ENCODE measurements at places on chromosomes 6 and 20.
A peak's percentile ranks its signal among the peaks of the same experiment; 100 is the strongest.

GRCh38 chr6:2426561-2427340 lies 181.3 kb upstream of the GMDS start:
- no peak for DNase-seq

DNA sequence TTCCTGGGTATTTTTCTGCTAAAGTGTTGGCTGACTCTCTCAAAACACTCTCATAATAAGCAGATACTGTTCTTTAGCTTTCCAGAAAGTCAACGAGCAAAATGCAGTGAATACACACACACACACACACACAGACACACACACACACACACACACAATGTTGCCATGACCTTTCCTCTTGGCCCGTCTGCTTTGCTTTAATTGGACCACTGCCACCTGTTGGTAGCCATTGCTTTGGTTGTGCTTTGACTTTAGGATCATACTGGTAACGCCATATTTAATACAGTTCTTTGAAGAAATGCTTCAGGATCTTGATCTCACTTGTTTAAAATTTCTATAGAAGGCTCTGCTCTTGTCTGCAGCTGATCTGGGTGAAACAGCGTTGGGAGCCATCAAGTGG lies 4.4 kb downstream of the FIG4 start:
- no peak for DNase-seq

DNA sequence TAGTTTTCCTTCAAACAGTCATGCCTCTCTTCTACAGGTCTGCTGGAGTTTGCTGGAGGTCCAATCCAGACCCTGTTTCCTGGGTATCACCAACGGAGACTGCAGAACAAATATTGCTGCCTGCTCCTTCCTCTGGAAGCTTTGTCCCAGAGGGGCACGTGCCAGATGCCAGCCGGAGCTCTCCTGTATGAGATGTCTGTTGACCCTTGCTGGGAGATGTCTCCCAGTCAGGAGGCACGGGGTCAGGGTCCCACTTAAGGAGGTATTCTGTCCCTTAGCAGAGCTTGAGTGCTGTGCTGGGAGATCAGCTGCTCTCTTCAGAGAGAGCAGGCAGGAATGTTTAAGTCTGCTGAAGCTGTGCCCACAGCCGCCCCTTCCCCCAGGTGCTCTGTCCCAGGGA lies 666.9 kb downstream of the FRK start:
- DNase-seq, result no peak

GRCh38 chr6:122676146-122676545 lies 65.9 kb downstream of the PKIB start:
- DNase-seq, result no peak

DNA sequence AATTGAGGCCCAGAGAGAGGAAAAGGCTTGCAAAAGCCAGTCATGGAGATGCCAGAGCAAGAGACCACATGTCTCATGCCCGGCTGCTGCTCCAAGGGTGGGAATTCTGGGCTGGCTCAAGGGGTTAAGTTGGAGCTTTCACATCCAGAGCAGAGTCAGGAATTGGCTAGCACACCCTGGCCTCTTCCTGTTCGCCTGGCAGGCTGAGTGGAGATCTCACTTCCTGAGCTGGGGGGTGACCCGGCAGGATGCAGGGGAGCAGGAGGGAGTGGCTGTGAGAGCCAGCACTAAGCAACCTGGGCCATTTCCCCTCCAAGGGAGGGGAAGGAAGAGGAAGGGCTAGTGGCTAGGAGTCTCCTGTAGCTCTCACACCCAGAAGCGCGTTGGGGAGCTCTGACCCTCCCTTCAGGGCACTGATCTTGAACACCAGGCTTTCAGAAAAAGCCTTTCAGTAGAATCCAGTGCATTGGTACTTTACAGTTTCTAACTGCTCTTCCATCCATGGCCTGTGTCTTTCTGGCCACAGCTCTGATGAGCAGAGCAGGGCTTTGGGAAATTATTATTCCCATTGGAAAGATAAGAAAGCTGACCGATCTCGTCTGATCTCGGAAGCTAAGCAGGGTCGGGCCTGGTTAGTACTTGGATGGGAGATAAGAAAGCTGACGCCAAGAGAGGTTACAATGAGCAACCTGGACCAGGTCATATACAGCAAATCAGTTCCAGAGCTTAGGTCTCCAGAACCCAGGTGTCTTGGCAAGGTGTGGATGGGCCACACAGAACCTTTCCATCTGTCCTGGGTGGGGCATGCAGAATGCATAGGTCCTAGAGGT lies 2.2 kb upstream of the CCM2L start:
- DNase-seq, result no peak

GRCh38 chr6:136696238-136696637 lies 96.0 kb downstream of the MAP3K5 start:
- DNase-seq, result no peak

GRCh38 chr6:135637701-135638100 lies 140.2 kb upstream of the AHI1 start:
- DNase-seq, result no peak

GRCh38 chr6:100336876-100337275 lies 127.8 kb downstream of the SIM1 start:
- no peak for DNase-seq

DNA sequence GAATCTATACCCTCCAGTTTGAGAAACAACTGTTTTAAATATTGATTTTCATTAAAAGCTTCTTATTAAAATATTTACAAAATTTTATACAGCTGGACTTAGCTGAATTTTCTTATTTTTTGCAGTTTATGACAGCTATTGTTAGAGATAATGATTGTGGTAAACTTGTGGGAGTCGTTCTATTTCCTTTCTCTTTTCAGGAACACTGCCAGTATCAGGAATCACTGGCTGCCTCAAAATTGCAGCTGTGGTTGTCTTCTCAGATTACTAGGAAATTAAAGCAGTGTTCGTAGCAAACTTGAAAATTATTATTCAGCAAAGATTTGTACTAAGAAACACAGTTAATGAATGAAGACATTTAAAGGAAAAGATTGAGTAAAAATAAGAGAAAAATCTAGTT lies 311.0 kb downstream of the CENPW start:
- DNase-seq, result no peak

DNA sequence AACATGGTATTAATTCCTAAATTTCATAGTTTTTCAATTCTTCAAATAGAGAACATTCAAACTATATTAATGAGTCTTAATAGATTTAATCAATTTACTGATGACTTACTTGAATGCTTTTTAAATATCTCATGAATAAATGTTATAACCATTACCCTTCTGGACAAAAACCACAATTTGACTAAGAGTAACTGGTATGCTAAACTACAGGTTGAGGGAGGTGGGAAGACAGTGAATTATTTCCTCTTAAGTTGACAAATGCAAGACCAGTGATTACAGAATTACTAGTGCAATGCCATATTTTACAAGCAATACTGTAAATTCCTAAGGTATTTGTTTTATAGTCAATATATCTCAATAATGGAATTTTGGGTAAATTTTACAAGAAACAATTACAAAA lies 65.1 kb downstream of the REV3L start:
- DNase-seq, result no peak

- DNase-seq, result no peak
Observed at GRCh38 chr6:167441715-167442206, 116.9 kb downstream of the TTLL2 start.

GRCh38 chr6:21713481-21713880 lies 119.9 kb downstream of the SOX4 start:
- DNase-seq, result no peak

GRCh38 chr6:16722630-16723029 lies 38.6 kb downstream of the ATXN1 start:
- DNase-seq, result no peak

DNA sequence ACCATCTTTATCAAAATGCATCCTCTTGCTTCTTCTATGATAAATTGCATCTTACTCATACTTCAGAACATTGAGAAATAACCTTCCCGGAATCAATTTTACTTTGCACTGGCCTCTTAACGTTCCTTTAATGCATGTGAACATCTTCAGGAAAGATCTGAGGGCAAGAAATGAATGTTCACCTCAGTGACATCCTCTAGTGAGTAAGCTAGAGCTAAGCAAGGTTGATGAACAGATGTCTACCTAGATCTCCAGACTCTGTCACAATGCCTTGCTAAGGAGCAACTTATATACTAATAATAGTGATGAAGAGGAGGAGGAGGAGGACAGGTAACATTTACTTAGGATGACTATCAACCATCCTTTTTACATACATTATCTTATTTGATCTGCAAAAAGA lies 16.8 kb upstream of the HINT3 start:
- DNase-seq, result no peak

GRCh38 chr6:81382852-81383251 lies 369.6 kb downstream of the TENT5A start:
- no peak for DNase-seq

- no peak for DNase-seq
Observed at GRCh38 chr20:61855286-61855685, 210.4 kb downstream of the TAF4 start.

DNA sequence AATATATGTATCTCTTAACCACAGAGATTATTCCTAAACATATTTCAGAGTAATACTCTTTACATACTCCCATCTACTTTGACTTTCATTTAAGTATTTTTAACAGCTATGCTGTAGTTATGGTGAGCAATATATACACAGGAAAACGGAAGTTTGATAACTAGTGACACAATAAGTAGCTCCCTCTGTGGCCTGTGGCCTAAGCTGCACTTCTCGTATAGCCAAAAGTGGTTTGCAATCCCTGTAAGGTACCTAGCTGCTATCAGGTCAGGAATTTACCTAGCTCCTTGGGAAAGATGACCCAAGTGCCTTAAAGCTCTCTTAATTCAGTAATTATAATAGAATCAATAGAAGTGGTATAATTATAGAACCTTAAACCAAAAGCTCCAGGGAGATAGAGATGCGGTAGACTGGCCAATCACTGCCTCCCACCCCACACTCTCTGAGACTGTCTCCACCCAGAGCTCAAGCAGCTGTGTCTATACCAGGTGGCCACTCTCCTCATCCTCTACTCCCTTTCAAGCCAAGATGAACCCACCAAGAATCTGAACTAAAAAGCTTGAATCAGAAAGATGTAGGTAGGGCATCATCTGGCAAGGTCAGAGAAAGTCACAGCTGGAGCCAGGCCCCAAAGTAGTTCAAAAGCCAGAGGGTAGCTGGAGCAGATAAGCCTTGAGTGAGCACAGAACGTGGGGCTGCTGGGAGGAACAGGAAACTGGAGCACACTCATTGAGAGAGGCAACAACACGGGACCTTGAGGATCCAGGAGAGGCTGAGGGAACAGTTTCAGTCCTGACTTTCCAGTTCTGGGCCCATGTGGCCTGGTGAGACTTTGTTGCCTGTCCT lies 84.9 kb upstream of the ASF1A start:
- DNase-seq, result no peak

GRCh38 chr6:34679552-34680253 lies 16.9 kb downstream of the ILRUN start:
- DNase-seq, result no peak

- no peak for DNase-seq
Observed at GRCh38 chr20:20276811-20277530, 90.9 kb upstream of the INSM1 start.

- no peak for DNase-seq
Observed at GRCh38 chr6:13614126-13614925, 809 bp upstream of the NOL7 start.

- DNase-seq, result no peak
Observed at GRCh38 chr6:170523256-170524171, 29.6 kb downstream of the PSMB1 start.

GRCh38 chr20:16261733-16262273 lies 311.4 kb downstream of the KIF16B start:
- DNase-seq, result no peak

DNA sequence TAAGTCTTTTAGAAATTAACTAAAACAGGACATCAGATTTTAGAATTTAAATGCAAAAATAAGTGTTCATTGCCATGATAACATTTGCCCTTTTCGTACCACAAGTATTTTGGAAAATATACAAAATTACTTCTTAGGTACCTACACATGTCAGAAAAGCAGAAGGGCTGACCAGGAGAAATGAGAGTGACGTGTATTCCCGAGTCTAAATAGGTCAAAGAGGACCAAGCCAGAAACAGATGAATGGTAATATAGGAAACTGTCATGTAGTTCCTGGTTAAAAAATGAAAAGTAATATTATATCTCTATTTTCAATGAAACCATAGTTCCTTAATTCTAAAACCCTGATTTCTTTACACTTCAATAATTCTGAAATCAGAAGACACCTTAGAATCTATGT lies 126.2 kb downstream of the IPCEF1 start:
- DNase-seq, result no peak

DNA sequence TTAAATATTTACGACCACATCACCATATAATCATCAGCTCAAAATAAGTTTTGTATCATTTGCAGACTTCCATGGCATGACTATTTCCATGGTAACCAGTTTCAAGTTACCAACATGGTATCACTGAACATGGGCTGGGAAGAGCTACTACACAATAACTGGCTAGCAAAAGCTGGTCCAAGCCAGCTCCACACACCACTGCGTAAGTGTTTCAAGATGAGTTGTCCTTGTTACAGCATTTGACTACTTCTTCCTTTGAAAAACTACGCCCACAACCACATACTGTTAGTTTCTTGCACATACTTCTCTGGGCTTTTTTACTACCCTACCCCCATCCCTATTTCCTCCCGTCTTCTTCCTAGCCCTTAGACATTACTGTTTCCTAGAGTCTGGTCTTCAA lies 8.5 kb downstream of the CD164 start:
- DNase-seq, result no peak

GRCh38 chr6:37696220-37696840 lies 1.4 kb downstream of the MDGA1 start:
- DNase-seq, result no peak

- DNase-seq, result peak; percentile 23
Observed at GRCh38 chr6:170095273-170095981, 195.5 kb downstream of the DLL1 start.

GRCh38 chr6:41536795-41537758 lies 9.1 kb upstream of the FOXP4 start:
- DNase-seq, result no peak

- DNase-seq, result no peak
Observed at GRCh38 chr6:17059850-17060249, 42.0 kb upstream of the STMND1 start.

DNA sequence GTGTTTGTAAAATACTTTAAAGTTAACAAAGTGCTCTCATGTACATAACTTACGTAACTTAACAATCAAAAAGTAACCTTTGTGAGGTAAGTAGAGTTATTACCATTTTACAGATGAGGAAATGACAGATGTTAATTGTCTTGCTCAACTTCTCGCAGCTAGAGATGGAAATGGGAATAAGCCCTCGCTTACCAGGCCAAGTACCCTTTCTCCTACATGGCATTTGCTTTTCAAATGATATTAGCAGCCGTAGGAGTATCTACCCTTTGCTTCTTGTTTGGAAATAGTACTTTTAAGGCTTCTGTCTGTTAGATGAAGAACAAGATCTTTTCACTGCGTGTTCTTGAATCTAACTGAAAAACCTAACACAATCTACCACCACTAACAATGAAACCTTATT lies 15.5 kb downstream of the STX11 start:
- no peak for DNase-seq

GRCh38 chr6:138873191-138873590 lies 77.3 kb downstream of the ECT2L start:
- DNase-seq, result no peak

GRCh38 chr6:116371120-116371917 lies 572 bp downstream of the DSE start:
- peak; percentile 69 for DNase-seq

DNA sequence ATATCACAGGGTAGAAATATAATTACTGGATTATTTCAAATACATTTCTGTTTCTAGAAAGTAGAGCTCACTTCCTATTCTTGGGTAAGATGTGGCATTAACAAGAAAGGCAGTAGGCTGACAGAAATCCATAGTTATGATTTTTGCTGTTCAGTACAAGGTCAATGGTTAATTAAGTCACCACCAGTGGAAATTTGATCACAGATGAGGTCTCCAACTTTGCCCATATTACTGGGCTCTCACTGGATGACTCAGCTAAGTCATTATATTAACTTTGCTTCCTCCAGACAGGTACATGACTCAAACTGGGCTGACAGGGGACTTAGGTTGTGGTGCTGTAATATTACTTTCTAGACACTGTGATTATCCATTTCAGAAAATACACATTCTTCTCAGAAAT lies 212.4 kb downstream of the GRIK2 start:
- DNase-seq, result no peak
